CD4-positive, alpha-beta T cell treated with Interleukin-10 for 1 hour (primary cell): ENCODE measurements at places on chromosomes 1 and 21.

- no peak for DNase-seq
Observed at GRCh38 chr1:156676820-156677615, at the start of gene NES. Gene NES (minus strand): TSS chr1:156677407. CDS start chr1:156677264, 143 bp downstream.

DNA sequence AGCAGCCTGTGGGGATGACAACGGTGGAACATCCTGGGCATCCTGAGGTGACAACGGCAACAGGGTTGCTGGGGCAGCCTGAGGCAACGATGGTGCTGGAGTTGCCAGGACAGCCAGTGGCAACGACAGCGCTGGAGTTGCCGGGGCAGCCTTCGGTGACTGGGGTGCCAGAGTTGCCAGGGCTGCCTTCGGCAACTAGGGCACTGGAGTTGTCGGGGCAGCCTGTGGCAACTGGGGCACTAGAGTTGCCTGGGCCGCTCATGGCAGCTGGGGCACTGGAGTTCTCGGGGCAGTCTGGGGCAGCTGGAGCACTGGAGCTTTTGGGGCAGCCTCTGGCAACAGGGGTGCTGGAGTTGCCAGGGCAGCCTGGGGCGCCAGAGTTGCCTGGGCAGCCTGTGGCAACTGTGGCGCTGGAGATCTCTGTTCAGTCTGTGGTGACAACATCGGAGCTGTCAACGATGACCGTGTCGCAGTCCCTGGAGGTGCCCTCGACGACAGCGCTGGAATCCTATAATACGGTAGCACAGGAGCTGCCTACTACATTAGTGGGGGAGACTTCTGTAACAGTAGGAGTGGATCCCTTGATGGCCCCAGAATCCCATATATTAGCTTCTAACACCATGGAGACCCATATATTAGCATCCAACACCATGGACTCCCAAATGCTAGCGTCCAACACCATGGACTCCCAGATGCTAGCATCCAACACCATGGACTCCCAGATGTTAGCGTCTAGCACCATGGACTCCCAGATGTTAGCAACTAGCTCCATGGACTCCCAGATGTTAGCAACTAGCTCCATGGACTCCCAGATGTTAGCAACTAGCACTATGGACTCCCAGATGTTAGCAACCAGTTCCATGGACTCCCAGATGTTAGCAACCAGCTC lies 8.2 kb downstream of the SON start:
- no peak for DNase-seq

DNA sequence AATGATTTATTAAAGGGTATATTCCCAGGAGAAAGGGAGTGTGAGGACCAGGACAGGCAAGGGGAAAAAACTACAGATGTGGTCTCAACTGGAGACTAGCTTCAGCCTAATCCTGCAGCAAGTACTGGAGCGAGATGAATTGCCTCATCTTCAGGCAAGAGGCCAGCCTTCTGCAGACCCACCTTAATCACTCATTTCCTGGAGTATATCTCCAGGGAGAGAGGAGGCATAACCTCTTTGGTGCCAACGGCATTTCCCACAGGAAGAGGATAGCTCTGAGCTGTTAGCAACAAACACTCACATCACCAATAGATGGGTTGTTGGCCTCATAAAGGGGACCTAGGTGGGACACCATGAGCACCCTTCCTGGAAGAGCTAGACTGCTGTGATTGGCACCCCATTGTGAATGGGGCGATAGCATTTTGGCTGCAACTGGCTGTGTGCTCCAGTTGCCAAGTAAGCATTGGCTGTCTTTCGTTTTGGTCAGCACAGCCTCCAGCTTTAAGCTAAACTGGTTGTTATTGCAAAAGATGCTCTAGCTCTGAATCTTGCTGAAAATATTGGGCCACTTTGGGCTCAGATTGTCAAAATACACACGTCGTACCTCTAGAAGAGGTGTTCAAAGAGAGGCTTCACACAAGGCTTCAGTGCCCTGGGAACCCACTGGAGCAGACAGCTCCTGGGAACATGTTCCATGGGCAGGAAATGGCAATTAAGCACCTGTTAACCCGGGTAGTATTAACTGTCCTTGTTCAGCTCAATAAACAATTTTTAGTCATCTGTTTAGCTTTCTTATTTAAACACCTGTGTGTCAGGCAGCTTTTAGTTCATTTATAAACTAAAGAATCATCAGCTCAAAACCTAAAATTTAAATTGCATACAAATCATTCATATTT lies 314.8 kb upstream of the C1orf87 start:
- no peak for DNase-seq

DNA sequence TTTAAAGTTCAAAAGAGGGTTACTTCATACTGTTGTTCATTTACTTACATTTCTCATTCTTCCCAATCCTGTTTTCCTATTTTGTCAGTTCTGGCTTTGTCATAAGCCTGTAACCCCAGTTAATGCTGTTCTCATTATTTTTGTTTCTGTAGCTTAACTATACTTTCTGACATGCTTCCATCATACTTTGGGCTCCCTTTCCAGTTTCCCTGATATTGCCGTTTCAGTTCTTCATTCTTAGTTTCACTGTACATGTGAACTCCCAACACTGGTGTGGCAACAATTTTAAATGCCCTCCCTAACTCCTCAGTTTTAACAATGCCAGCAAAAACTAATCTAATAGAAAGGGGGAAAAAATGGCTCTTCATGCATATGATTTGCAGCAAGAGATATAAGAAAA lies 456.7 kb downstream of the LMO4 start:
- no peak for DNase-seq

GRCh38 chr1:63199706-63200335 lies 122.5 kb upstream of the FOXD3 start:
- DNase-seq, result no peak

GRCh38 chr1:215004121-215004827 lies 78.3 kb upstream of the KCNK2 start:
- no peak for DNase-seq

DNA sequence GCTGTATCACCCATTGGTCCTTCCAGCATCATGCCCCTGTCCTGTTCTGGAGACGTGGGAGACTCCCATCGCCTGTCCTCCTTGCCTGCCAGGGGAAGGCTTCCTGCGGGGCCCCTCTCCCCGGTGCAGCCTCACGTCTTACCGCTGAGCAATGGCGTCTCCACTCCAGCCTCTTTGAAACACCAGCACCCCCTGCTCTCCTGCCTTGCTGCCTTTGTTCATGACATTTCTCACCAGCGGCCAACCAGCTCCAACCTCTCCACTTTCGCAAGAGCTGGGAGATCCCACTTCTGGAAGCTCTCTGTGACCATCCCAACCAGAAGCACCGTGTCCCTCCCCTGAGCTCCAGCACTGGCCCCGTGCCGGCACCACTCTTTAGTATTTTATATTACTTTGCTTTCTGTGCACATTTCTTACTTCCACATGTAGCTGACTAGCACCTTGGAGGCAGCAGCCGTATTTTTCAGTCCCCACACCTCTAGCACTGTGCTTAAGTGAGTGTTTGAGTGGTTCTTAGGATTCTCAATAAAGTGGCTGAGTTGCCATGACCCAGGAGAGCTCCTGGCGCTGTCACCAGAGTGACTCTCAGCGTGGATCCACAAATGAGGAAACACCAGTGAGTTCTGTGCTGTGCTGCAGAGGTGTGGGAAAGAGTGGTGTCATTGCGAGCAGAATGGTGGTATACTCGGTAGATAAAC lies 83.5 kb downstream of the ATP5PO start:
- no peak for DNase-seq

DNA sequence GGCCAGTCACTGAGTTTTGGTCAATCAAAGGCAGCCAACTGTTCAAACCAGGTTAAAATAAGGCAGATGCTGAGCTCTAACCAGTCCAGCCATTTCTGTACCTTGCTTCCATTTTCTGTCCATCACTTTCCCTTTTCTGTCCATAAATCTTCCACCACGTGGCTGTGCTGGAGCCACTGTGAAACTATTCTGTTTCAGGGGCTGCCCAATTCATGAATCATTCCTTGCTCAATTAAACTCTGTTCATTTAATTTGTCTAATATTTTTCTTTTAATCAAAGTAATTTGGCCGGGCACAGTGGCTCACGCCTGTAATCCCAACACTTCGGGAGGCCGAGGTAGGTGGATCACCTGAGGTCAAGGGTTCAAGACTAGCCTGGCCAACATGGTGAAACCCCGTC lies 22.7 kb upstream of the LGALS8 start:
- DNase-seq, result no peak

GRCh38 chr1:117679299-117679698 lies 73.5 kb downstream of the TENT5C start:
- DNase-seq, result no peak

- DNase-seq, result no peak
Observed at GRCh38 chr1:33074193-33074945, 6.6 kb upstream of the AZIN2 start.

- DNase-seq, result no peak
Observed at GRCh38 chr1:61404597-61405376, 320.2 kb downstream of the TM2D1 start.

DNA sequence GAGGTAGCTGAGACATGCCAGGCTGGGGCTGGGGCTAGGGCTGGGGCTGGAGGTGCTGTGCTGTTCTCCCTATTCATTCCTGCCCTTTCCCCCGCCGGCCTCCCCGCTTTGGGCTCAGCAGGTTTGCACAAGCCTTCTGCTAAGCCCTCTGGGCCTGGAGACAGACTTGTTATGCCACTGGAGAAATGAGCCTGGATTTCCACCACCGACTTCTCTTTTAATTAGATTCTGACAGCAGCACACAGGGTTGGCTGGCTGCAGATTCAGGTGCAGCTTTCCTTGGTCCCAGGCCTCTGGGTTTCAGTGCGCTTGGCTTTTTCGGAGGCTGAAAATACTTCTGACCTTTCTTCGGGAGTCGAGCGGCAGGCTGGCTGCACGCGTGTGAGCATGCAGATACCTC lies 71.5 kb upstream of the ACTL8 start:
- no peak for DNase-seq

DNA sequence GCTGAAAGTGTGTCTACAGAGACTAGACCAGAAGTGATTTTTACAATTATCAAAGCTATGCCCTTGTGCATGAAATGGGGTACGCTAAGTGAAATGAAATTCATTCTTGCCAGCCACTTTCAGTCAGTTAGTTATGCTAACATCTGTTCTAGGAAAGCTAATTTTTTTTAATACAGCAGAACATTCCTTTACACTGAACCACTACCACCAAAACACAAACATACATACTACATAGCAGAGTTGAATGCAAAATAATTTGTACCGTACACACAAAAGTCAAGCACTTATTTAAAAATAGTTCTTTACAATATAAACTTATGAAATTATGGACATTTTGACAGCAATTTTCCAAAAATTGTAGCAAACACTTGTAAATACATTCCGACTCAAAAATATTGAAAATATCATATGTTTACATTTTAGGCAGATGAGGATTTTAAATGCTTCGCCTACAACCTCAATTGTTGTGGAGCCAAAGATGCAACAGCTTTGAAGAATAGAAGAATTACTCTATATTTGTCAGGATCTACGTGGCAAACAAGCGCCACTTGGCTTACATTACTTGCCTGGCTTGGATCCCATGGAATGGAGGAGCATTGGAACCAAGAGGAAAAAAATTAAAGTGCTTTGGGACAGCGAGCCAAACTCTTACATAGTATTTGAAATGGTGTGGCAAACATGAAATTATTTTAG lies 30.6 kb downstream of the WLS start:
- no peak for DNase-seq

- DNase-seq, result no peak
Observed at GRCh38 chr1:184298440-184299405, 88.1 kb upstream of the C1orf21 start.

GRCh38 chr1:107449326-107449725 lies 308.5 kb downstream of the NTNG1 start:
- DNase-seq, result no peak

DNA sequence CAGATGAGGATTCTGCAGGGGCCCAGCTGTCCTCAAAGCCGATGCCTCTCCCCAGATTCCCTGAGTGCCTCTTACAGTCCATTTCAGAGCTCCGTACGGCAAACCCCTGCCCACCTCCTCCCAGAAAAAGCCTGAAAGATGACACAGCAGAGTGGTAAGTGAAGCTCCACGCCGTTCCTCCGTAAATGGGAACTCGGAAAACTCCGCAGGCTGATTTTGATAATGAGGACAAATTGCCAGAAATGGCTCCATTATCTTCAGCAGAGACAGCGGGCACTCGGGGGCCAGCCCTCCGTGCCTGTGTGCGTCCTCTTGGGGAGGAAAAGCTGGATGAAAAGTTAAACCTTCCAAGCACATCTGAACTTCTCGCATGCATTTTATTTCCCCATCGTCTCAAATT lies 81.1 kb downstream of the NPHP4 start:
- no peak for DNase-seq

- no peak for DNase-seq
Observed at GRCh38 chr1:3459940-3460671, 5.6 kb downstream of the ARHGEF16 start.

- DNase-seq, result no peak
Observed at GRCh38 chr1:18641005-18641941, 10.6 kb downstream of the PAX7 start.

DNA sequence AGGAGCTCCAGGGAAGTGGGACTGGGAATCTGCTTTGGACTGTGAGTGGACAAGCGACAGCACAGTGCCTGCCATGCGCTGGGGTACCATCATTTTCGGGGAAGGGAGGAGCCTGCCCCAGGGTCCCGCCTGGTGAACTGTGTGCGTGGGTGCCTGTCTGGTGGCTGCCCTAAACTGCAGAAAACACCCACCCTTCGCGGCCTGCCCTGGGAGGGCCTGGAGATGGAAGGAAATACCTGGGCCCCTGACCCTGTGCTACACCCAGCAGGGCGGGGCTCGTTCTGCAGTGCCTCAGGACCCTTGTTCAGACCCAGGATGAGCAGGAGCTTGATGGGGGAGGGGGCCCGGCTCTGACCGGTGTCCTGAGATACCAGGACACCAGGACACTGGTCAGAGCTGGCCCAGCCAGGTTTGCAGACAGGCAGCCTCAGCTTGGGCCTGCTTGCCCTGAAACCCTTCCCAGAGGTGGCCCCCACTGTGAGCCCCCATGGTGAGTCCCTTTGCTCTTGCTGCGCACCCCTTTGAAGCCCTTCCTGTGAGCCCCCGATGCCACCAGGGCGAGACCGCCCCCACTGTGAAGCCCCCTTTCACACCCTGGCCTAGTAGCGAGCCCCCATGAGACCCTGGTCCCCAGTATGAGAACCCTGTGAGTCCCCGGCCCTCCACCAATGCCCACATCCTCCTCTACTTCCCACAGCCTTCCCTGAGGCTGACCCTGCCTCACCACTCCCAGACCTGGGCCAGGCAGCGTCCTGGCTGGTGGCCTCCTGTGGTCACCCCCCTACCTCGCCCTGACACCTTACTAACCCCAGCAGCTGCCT lies 2.6 kb downstream of the GJC2 start:
- no peak for DNase-seq

DNA sequence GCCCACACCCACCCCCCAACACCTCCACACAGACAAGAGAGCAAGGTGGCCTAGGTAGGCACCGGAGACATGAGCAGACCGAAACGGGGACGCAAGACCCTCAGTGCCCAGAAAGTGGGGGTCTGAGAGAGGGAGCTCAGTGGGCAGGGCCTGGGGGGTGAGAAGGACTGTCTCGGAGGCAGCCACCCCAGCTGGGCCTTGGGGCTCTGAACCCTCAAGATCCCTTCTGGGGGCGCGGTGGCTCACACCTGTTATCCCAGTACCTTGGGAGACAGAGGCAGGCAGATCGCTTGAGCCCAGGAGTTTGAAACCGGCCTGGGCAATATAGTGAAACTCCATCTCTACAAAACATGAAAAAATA lies 9.1 kb upstream of the GNB1 start:
- DNase-seq, result no peak
